ENCODE measurements at places on chromosomes 12 and 14.

GRCh38 chr14:71166180-71166837, 259.1 kb downstream of the PCNX1 start:
- DNase-seq = no peak

DNA sequence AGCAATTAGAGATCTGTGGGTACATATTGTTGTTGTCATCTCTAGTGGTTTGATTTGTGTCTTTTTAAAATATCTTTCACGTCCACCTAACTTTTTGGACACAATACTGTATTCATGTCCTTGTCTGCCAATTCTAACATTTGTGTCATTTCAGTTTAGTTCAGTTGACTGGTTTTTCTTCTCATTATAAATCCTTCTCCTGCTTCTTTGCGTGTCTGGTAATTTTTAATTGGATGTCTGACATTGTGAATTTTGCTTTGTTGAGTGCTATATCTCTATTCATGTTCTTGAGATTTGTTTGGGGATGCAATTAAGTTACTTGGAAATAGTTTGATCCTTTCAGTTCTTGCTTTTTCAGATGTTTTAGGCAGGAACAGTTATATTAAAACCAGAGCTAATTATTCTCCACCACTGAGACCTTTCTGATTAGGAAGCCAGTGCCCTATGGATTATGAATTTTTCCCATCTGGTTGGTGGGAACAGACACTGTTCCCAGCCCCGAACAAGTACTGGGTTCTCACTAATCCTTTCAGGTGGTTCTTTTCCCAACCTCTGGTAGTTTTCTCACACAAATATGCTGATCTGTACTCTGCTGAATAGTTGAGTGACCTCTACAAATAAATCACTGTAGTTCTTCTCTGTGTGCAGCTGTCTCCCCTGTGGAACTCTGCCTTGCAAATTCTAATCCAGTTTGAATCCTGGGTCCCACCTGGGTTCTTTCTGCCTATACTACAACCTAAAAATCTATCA, 91.1 kb upstream of the DYNC1H1 start:
- no peak for DNase-seq

GRCh38 chr12:102342281-102343006, 137.9 kb downstream of the IGF1 start:
- DNase-seq = no peak

DNA sequence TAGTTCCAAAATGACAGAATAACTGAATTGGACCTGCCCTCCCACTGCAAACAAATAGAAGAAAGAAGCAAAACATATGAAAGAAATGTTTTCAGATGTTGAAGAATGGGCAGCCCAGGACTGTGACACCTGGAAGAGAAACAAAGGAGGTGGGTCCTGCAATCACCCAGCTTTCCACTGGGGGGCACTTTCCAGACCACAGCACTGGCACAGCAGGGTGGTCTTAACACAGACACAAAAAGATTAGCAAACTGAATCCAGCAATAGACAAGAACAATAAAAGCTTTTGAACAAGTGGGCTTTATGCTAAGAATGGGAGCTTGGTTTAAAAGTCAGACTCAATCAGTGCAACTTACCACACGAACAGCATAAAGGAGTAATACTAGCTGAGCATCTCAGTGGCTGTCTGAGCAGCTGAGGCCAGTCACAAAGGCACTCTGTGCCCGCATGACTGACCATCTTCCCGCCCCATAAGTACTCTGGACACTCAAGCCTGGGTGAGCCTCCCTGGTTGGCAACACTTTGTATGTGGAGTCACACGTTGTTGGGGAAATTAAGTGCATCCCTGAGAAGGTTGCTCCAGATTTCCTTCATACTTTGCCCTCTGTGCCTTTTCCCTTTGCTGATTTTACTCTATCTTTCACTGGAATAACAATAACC, 27.7 kb downstream of the JKAMP start:
- no peak for DNase-seq

DNA sequence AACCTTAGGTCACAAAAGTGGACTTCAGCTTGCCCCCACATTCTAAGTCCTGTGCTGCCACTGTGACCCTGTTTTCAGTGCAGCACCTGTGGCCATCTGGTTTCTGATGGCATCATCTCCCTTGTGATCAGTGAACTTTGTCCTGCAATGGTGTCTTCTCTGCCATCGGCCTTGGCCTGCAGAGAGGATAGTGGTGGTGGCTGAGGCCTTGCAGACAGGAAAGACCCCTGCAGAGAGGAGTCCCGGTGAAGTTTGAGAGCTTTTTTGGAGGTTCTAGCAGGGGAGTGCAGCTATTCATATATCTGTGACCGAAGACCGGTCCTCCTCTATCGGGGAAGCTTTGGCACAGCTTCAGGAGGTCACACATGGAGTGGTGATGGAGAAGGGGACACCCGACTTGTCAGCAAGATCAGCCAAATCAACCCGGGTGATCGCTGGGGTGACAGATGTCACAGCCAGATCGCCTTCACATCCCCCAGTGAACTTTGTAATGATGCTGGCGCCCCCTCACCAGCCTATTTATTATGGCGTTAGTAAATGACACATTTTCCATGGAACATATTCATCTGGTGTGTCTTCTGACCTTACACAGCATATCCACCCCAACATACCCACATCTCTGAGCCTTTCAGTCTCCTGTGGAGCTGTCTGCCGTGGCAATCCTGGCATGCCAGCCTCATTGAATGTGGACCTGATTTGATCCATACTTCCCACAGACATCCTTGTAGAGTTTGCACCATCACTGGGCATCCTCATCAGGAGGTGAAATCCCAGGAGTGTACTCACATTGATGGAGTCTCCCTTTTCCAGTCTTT, 136.1 kb downstream of the PAPOLA start:
- no peak for DNase-seq

All from stimulated activated CD8-positive, alpha-beta memory T cell treated with anti-CD3 and anti-CD28 coated beads, Interleukin-15, amount 100 ng/mL, for 1 hour (primary cell).